ENCODE measurements at places on chromosomes 3 and 15.

DNA sequence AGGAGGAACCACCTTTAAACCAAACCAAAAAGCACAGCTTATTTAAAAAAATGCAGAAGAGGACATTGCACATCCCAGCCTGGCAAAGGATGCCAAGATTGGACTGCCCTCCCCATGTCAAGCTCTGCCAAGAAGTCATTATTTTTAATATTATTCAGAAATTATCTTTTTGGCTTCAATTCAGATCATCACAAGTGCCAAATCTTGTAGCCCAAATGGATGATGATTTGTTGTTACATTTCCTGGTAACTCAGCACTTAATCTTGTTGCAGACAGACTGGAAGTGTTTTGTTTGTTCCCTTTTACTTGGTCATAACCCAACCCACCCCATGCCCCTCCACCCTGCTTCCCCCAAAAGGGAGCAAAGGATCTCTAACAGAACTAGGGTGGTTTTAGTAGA is 28.1 kb upstream of the LXN start:
- DNase-seq = no peak

- DNase-seq = peak; percentile 92
Observed at GRCh38 chr3:117628823-117629291, 919.3 kb downstream of the TUSC7 start.

DNA sequence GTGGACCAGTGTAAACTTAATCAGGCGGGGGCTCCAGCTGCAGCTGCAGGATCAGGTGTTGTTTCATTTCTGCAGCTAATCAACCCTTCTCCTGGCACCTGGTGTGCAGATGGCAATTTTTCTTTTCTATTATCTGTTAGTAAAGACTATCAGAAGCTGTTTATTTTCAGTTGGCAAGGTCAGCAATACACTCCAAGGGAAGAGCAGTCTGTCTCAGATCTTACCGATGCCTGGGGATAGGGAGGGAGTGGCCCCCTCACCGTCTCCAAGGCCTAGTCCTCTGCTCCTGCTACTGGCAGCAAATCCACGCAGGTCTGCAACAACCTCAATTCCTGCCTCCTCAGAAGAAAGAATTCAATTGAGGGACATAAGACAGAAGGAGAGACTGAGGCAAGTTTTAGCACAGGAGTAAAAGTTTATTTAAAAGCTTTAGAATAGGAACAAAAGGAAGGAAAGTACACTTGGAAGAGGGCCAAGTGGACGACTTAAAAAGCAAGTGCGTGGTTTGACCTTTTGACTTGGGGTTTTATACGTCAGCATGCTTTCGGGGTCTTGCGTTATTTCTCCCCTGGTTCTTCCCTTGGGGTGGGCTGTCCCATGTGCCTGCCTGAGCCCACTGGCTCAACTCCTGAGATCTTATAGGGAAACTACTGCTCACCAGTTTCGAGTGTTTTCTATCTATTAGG is 9.2 kb downstream of the CCRL2 start:
- peak; percentile 39 for DNase-seq

GRCh38 chr3:151562891-151563290 is 102.0 kb upstream of the IGSF10 start:
- no peak for DNase-seq

- DNase-seq = no peak
Observed at GRCh38 chr3:184096811-184097383, at the start of gene HTR3E. Gene HTR3E, plus strand, starts transcription at chr3:184097064. Its CDS starts 466 bp downstream, at chr3:184097530.

Measured in NCI-H345 (cell line).